Thoracic aorta (tissue), 2 donors: ENCODE measurements at places on chromosomes 5 and 9.

- no peak for DNase-seq
Observed at GRCh38 chr9:85377731-85378289, 363.9 kb downstream of the AGTPBP1 start.

DNA sequence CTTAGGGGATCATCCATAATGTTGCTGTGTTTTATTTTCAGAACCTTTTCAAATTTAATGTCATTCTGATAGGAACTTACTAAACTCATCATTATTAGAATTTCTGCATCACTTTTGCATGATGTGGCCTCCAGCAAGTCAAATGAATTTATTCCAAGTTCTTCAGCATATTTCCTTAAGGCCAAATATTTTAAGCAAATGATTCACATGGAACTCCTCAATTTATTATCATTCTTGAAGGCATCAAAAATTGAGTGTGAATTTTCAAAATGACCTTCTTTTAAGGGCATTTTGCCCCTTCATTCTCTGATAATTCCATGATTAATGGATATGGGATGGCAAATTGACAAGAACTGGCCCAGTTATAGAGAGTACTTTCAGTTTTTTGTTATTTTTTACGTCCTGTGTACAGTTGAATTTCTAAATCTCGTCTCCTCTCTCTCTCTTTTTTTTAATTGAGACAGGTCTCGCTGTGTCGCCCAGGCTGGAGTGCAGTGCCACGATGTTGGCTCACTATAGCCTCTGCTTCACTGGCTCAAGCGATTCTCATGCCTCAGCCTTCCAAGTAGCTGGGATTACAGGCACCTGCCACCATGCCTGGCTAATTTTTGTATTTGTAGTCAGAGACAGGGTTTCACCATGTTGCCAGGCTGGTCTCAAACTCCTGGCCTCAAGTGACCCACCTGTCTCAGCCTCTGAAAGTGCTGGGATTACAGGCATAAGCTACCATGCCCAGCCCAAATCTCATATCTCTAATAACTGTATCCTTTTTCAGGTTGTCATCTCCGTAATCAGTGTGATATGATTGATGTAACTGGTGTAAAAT lies 29.1 kb downstream of the GPR21 start:
- DNase-seq, result no peak

- DNase-seq, result no peak
Observed at GRCh38 chr5:141182248-141182647, at the start of gene PCDHB16. Gene PCDHB16 (plus strand): TSS chr5:141182387. CDS start chr5:141182560, 173 bp downstream.

DNA sequence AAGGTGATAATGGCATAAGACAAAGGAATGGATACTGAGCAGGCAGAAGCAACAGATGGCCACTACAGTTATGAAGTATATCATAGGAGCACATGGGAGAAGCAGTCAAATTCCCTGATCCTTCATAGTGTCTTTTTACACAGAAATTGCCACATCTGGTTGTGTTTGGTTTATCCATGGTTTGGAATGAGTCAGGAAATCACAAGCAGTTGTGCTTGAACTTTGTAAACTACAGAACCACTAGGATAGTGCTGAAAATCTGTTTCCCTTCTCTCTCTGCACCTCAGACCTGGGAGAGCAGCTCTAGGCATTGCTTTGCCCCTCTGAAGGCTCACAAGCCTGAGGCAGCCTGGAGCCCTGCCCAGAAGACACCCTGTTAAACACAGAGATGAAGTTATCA lies 134.0 kb downstream of the DMRT2 start:
- no peak for DNase-seq

DNA sequence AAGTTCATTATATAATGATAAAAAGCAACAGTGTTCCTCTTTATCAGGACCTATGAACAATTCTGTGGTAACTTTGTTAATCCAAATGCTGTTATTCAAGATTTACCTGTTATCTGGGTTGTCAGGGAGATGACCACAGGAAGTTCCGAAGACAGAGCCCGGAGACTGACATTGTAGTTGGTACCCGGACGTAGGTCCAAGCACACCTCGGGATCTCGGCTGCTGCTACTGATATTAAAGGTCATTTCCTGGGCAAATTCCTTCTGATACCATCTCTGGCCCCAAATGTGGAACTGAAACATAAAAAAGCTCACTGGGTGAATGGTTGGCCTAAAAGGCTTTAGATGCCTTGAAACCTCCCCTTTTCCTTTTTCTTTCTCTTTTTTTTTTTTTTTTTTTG lies 96.7 kb downstream of the SUSD1 start:
- DNase-seq, result no peak

DNA sequence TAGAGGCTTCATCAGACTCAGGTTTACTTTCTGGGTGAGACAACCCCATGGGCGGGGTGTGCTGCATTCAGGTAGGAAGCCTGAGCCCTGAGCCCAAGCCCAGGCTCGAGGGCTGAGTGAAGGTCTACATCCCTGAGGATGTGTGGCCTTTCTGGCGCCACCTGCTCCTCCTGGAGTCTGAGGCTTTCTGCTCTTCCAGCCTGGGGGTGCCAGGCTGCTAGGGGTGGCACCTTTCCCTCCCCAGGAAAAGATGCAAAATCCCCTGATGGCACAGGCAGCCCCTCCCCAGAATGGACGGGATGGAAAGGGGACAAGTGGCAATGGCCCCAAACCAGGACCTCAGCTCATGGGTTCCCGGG lies 44.4 kb upstream of the PRRC2B start:
- no peak for DNase-seq

DNA sequence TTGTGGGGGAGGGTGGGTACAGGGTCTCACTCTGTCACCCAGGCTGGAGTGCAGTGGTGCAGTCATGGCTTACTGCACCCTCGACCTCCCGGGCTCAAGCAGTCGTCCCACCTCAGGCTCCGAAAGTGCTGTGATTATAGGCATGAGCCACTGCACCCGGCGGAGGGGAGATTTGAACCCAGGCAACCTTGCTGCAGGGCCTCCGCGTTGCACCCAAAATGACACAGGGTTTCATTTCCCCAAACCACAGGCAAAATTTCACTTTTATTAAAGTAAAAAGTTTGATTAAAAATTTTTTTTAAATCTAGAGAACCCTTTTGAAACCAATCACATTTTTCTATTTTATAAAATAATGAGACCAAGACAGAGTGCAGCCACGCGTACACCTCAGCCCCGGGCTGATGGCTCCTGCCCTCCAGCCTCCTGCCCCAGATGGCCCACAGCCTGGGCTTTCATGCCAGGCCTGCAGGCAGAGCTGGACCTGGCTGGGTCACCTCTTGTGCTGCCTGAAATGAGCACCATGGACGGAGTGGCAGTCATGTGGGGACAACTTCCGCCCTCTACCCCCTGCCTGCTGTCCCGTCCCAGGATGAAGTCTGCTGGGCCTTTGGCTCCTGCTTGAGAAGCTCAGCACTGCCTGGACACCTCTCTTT lies 30.5 kb downstream of the USP20 start:
- DNase-seq, result no peak

- no peak for DNase-seq
Observed at GRCh38 chr5:74056789-74057164, 430.8 kb downstream of the ARHGEF28 start.

DNA sequence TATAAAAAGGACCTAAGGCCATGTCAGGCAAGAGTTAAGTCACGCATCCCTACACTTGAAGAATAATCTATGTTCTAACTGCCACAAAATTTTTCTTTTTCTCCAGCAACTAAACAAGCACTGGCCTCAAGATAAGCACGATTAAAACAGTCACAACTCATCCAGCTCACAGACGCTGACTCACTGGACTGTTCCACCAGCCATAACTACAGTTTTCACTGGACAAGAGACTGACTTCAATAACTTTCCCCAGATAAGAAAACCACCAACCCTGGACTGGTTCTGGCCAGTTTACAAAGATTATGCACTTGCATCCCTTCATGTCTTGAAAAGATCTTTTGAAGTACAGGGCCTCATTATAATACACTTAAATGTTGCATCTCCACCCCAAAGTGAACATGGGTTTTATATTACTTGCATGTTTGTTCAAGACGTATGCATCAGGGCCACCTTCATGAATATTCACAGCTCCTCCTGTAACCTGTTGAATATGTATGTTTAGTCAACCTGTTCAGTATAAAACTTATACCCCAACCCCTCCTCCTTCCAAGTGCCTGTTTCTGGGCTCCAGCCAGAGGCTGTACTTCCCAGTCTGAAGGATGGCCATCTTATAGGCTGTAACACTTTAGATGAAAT lies 129.3 kb upstream of the EPB41L4A start:
- no peak for DNase-seq

GRCh38 chr5:181120306-181120705 lies 10.7 kb downstream of the OR2V1 start:
- no peak for DNase-seq

DNA sequence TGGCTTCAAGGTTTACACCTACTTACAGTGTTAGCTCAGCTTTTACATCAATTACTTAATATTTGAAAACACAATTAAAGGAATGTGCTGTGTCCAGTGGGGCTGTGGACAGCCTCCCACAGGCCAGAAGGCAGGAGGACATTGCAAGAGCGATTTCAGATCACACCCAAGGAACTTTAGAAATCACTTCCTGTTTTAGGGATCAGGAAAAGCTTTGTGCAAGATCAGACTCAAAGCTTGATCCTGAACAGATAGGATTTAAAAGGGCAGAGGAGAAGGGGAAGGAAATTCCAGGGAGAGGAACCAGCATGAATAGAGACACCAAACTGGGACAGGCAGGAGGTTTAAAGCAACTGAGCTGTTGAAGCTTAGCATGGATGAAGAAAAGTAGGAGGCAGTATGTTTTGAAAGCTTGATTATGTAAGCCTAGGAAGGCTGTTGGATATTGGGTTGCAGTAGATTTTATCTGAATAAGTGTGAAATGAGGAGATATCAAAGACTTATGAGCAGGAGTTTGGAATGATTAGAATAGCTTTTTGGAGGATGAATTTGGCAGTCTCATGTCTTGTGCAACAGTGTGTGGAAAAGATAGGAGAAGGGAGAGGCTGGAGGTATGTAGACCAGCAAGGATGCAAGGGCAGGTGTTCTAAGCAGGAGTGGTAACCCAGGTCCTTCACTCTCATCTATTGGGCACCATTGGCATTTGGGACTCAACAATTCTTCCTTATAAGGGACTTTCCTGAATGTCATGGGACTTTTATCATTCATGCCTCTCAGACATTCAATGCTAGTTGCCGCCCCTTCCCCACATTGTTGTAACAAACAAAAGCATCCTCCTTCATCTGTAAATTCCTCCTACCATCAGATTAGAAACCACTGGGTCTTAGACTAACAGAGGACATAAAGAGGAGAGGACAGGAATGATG lies 123.5 kb downstream of the TARS1 start:
- DNase-seq, result no peak

DNA sequence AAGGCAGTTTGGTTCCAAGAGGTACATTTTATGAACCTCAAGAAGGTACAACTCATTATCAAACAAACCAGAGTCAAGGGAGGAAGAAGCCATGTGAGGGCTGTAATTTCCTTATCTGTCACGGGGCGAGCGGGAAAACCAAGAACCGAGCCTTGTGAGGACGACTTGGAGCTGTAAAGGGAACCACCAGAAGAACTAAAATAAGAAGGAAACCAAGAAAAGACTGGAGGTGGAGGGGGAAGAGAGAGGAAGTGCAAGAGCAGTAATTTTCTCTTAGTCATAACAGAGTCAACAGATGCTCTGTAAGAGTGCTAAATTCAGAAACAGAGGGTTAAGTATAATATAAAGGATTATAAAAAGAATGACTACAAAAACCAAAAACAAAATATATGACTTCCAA lies 127.1 kb downstream of the DIRAS2 start:
- DNase-seq, result no peak

GRCh38 chr9:126663661-126664072 lies 49.9 kb downstream of the LMX1B start:
- no peak for DNase-seq

GRCh38 chr5:143019614-143020515 lies 249.7 kb downstream of the ARHGAP26 start:
- DNase-seq, result no peak

- no peak for DNase-seq
Observed at GRCh38 chr9:78354324-78354973, 57.5 kb downstream of the PSAT1 start.

DNA sequence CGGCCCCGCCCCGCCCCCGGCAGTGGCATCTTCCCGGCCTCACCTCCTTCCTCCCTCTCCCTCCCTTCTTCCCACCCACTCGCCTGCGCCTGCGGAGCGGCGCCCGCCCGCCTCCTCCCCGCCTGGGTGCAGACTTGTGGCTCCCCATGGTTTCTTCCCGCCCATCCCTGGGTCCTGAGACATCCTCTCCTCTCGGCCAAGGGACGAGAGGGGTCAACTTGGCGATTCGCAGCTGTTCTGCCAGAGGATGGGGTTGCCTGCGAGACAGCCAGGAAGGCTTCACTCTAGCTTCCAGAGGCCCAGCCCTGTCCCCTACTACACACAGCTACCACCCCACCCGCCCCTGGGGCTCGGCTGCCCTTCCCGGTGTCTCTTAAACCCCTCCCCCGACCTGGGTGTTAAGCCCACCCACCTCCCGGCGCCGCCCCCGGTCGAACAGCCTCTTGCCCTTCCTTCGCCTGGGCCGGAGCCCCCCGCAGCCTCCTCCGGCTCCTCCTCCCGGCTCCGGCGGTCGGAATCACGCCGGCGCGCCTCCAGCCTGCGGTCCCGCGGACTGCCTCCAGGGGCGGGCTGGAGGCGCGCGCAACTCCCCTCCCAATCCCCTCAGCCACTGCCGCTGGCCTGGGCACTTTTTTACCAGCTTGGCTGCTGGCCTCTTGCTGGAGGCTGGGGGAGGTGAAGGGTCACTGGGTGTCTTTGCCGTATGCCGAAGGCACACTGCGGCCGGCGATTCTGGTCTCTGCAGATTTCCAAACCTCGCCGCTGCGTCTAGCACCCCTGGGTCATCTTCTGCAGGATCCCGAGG lies 1.9 kb downstream of the JADE2 start:
- DNase-seq, result no peak

DNA sequence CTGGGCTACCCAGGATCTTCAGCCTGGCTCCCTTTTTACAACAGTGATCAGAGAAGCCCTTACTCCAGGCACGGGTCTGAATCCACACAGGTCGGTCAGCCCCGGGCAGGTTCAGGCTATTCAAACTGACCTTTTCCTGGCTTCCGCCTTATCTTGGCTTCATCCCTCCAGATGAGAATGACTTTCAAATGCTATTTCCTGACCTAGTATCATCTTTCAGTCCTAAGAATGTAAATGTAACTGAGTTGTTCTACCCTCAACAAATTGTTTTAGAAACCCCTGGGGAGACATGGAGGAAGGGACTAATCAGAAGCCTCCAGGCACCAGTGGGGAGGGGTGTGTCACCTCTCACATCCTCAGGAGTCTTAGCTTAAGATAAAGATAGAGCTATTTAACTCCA lies 213.2 kb downstream of the EPB41L4A start:
- DNase-seq, result no peak

GRCh38 chr5:27568811-27569210 lies 530.4 kb upstream of the CDH9 start:
- no peak for DNase-seq

DNA sequence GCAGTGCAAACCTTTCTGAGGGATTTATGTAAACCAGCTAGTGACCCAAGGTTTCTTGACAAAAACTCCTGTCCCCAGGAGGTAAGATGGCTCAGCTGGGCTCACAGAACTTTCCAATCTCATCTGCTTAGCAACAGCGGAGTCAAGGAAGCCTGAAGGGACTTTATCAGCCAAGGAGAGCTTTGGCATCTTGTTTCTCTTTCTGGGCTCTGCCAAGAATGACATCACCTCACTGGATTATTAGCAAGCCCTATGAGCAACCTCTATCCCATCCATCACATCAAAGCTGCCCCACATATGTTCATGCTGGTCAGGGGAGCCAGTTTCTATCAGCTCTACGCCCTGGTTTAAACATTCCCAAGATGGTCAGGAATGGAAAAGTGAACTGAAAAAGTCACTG lies 461.3 kb downstream of the ENC1 start:
- no peak for DNase-seq
